ENCODE measurements at places on chromosomes 3 and 15.

- DNase-seq = peak; percentile 79
Observed at GRCh38 chr3:196969134-196969659, 564 bp upstream of the PIGZ start.

DNA sequence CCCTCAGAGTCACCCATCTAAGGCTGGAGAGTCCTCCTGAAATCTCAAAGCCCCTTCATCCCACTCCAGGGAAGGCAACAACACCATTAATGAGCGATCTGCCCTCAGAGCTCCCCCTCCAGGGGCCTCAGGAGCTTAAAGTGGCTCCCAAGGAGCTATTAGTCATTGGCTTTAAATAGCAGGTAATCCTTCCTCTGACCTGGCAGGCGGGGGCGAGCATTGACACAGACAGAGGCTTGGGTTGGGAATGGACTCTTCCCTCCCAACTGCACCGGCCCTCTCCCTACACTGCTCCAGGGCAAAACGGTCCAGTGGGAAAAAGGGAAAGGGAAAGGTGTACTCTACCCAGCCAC is 1.4 kb downstream of the MFGE8 start:
- DNase-seq = peak; percentile 43

GRCh38 chr3:155007729-155008128 is 72.4 kb upstream of the MME start:
- DNase-seq = no peak

DNA sequence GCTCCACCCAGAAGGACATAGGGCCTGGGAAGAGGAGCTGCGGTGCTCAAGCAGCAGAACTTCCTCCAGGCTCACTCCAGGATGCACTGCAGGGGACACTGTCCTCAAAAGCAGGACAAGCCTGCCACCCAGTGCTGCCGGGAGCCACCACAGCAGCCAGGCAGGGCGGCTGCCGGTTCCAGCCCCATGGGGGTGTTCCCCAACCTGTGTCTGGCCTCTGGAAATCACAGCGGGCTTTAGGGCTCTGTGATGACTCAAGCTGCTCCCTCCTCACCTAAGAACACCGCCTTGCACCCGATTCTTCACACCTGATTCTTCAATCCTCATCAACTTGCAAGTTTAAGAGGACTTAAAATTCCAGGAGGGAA is 71.9 kb upstream of the SLC6A11 start:
- DNase-seq = peak; percentile 63

- no peak for DNase-seq
Observed at GRCh38 chr3:128222796-128223385, 69.6 kb downstream of the EEFSEC start.

GRCh38 chr15:88938802-88939485 is 25.8 kb upstream of the MFGE8 start:
- DNase-seq = no peak

DNA sequence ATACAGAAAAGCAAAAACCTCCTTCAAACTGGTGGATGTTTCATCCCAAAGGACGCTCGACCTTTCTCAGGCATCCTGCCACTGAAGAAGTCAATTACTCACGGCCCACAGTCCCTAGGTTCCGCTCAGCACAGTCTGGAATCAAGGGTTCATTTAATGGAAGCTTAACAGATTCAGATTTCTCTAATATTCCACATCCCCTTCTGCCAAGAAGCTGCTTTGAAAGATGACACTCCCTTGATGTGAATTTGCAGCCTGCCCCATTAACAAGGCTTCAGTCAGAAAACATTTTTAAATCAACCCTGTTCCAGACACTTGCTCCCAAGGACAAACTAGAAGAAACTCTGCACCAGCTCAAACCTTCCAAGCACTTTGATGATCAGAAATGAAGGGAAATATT is 81.2 kb downstream of the LIPC start:
- no peak for DNase-seq

GRCh38 chr3:185561958-185562357 is 9.6 kb upstream of the LIPH start:
- DNase-seq = no peak

DNA sequence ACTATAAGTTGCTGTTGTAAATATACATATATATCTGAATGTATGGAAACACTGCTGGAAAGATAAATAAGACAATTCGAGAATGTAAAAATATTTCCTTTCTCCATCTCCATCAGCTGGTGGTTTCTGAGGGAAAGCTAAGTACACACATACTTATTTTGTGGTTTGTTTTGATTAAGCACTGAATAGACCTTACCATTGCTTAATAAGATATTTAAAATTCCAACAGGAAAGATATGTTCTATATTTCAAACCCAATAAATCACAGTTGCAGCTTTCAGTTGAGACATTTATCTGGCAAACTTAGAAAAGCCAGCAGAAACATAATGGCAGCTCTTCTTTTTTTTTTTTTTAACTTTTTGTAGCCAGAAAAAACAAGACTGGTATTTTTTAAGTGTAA is 160.4 kb downstream of the VGLL3 start:
- DNase-seq = no peak

DNA sequence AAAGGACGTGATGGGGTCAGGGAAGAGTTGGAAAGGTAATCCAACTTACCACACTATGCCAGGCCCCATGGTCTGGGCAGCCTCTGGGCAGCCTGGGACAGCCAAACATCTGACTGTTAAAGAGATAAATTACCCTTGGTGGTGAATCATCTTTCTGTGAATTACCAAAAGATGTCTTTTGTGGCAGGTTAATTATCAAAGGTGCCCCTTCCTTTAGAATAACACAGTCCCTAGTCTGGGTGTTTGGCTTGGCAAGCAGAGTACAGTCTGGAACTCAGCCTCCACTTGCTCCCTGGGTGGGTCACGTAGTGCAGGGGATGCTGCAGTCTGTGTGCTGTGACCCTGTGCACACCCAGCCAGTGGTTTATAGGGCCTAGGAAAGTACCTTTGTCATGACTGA is 113.1 kb downstream of the ZNF621 start:
- no peak for DNase-seq

GRCh38 chr3:27726240-27726639 is 4.1 kb upstream of the EOMES start:
- DNase-seq = no peak

DNA sequence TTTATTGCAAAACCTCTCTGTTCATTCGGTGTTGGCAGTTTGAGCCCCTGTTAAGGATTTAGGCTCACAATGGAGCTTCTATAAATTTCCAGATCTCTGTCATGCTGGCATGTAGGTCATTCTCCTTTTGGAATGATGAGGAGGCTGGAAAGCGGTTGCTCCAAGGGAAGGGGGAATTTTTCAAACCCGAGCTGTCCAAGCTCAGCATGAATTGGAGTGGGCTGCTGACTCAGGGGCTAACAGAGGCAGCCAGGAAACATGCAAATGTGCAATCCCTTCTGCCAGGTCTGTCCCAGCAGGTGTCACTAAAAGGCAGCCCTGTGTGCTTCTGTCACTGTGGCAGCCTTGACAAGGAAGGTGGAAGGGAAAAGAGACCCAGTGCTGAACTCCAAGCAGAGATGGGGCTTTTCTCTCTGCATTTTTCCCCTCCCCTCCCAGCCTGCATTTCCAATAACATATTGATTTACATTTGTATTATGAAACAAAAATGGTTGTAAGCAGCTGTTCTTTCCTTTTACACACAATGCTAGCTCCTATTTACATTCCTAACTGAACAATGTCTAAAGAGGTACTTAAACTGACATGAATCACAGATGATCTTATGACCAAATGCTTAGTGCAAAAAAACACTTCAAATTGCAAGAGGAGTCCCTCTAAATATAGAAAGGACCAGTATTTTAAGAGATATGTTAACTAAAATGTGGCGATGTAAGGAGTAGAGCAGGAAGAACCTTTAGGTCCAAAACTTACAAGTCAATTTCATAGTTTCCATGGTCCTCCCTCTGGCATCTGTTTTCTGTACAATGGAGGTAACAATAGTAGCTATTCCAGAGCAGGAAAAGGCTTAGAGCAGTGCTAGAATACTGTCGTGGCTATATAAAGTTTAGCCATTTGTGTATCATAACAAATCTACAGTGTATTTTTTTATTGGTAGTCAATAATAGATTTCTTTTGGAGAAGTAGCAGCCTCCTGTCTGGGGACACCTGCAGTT is 84.5 kb upstream of the ATP10A start:
- DNase-seq = no peak

- peak; percentile 62 for DNase-seq
Observed at GRCh38 chr3:141913150-141913811, 36.8 kb downstream of the ATP1B3 start.

DNA sequence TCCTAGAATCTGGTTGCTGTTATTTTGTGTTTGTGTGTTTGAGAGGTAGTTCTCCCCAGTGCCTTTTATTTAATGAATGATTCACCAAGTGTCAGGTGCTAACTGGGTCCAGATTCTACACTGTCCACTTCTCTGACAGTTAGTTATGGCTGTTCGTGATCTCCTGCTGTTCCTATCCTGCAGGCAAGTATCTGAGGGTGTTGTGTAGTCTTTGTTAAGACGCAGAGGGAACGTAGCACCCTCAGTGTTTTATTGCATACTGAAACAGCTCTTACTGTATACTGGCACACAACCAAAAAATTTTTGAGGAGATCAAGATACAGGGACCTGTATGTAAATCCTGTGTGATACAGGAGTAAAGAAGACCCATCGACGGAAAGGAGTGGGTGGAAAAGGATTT is 1271.3 kb downstream of the ROBO1 start:
- no peak for DNase-seq

DNA sequence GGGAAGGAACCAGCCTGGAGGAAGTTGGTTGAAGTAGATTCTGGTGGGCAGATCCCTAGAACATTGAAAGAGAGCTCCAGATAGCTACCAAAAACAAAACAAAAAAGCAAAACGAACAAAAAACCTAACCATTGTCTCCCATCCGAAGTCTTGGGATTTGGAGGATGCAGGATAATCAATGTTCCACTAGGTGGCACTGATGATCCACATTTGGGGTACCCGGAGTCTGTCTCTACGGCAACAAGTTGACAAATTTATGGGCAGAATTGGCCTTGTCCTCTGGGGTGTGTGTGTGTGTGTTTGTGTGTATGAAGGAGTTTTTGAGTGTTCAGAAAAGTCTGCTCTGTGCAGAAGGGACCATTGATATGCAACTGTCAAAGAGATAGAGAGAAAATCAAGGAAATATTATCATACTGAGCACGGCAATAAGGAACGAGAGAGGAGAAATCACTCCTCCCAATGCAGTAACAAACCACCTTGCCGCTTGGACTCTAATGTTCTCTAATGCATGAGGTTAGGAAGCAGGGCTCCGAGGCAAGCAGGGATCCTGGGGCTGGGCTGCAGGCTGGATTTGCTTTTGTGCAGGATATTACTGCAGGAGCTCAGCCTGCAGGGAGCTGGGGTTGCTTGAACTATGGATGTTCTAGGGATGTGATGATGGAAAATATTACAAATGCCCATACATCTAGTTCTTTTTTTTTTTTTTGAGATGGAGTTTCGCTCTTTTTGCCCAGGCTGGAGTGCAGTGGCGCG is 59.8 kb upstream of the KLHL25 start:
- peak; percentile 77 for DNase-seq

DNA sequence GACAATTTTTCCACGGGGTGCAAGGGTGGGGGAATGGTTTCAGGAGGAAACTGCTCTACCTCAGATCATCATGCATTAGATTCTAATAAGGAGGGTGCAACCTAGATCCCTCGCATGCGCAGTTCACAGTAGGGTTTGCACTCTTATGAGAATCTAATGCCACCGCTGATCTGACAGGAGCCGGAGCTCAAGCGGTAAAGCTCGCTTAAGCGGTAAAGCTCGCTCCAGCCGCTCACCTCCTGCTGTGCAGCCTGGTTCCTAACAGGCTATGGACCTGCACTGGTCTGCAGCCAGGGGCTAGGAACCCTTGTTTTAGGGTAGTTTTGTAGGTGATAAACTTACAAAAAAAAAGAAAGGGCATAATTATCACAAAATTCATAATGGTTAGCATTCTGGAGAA is 53.9 kb upstream of the RYR3 start:
- DNase-seq = no peak

All from D341Med (cell line).